ENCODE measurements at places on chromosomes 13 and 19. TPM values are rescaled to one million over a fixed set of nuclear protein-coding genes. Genes with fewer than 3 reads are reported as not detected.

DNA sequence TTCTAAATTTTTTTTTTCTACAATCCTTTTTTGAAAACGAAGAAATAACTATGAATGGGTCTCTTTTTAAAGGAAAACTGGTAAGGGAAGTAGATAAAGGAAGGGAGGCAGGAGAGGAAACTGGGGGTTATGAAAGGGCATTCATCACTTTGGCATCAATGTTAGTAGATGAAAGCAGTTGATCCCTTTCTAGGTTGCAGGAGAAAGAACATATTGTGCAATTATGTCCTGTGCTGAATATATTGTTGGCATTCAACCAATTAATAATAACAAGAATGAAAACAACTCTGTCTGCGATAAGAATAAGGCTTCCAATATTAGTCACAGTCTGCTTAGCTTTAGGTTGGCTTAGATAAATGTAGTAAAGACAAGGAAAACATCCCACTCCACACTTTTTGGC, 796.8 kb upstream of the KLHL1 start:
- peaks cover 4% of the 10 kb centered on the region for H3K4me1 ChIP-seq
- H3K4me3 ChIP-seq = no peak overlapping the region
- no peak for DNase-seq
- H3K27ac ChIP-seq = no peak overlapping the region

- H3K36me3 ChIP-seq = no peaks in the 10 kb centered on the region
- H3K4me3 ChIP-seq = peak overlapping the region; percentile 11
- H3K27me3 ChIP-seq = peaks cover 91% of the 10 kb centered on the region
- DNase-seq = no peak
- peaks cover 13% of the 10 kb centered on the region for H3K4me1 ChIP-seq
Measured at GRCh38 chr13:99992949-99993351, 11.4 kb downstream of the ZIC2 start.

MAP2K2 gene
- 144 TPM for total RNA-seq

ARHGAP35 gene
- total RNA-seq = 72.3 TPM

DNA sequence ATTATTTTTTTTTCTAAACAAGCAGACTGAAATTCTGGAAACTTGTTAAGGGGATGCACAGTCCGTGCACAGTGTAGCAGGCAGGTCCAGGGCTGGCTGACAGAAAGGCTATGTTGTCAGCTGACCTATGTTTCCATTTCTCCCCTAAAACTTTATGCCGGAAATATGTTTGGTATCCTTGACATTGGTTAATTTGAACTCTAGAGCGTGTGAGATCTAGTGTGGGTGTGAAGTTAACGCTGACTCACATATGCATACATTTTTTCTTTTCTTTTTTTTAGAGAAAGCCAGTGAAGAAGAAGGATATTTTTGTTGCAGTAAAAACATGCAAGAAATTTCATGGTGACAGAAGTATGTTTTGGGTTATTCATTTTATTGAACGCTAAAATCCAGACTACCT, 76.6 kb downstream of the B3GLCT start:
- H3K4me1 ChIP-seq = no peaks in the 10 kb centered on the region
- H3K36me3 ChIP-seq = peaks cover 26% of the 10 kb centered on the region

Measured in type B pancreatic cell (in vitro differentiated cells).